ENCODE measurements at places on chromosomes 3 and 15.

DNA sequence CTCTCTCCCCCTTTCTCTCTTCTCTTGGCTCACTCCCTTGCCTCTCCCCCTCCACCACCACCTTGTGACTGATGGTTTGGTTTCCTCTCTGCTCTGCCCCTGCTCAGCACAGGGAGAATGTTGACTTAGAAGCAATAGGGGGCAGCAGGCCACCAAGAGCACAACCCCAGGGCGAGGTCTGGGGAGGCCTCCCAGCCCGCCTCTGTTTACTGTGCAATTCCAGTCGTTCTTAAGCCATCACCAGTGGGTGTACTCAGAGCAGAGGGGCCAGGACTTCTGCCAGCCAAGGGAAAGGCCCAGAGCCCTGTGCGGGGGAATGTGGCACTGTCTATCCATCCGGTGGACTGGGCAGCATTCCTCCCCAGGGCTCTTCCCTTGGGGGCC lies 5.7 kb upstream of the APEH start:
- DNase-seq = no peak

GRCh38 chr15:37134699-37135131 lies 34.4 kb upstream of the MEIS2 start:
- no peak for DNase-seq

GRCh38 chr3:127165036-127165435 lies 27.9 kb upstream of the PRR23E start:
- DNase-seq = no peak

DNA sequence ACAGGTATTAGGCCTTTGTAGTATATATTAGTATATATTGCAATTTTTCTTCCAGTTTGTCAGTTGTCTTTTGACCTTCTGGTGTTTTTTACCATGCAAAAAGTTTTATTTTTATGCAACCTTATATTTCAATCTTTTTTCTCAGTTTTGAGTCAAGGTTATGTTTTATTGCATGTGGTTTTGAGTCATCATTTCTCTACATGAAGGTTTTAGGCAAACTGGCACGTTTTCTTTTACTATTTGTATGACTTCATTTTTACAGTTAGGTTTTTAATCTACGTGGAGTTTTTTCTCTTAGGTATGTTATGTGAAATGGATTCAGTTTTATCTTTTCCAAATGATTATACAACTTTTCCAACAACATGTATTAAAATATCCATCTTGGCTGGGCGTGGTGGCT lies 36.8 kb upstream of the TCAIM start:
- DNase-seq = no peak

- no peak for DNase-seq
Measured at GRCh38 chr3:150227839-150228238, 180.3 kb upstream of the TSC22D2 start.

DNA sequence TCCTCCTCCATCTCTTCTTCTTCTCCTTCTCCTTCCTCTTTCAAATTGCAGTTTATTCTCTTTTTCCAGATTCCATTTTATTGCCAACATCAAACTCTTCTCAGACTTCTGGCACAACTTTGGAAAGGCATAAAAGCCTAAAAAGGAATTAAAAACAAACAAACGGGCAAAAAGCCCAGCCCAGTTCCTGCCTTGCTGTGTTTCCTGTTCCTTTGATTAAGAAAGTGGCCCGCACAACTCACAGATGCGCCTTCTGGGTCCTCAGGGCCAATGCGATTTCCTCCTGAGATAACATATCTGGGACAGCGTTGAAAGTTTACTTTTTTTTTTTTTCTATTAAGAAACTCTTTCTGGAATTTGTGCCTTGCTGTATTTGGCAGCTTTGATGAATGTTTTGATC lies 158.7 kb upstream of the UBE3A start:
- no peak for DNase-seq

DNA sequence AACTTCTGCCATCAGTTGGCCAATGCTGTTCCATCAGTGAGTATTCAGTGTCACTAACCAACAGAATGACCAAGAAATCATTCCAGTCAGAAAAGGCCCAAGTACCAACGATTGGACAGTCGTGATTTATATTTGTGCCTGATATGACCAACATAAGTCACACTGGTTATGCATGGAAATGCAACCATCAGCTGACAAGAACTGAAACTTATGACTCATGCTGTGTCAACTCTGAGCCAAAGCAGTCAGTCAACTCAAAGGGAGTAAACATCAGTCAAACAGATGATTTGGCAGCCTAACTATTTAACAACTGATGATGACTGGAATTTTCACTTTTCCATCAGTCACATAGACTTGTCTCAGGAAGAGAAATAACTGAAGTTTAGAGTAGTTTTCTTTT lies 142.4 kb downstream of the ANXA2 start:
- DNase-seq = no peak

GRCh38 chr3:197450308-197450707 lies 105.5 kb downstream of the BDH1 start:
- no peak for DNase-seq

DNA sequence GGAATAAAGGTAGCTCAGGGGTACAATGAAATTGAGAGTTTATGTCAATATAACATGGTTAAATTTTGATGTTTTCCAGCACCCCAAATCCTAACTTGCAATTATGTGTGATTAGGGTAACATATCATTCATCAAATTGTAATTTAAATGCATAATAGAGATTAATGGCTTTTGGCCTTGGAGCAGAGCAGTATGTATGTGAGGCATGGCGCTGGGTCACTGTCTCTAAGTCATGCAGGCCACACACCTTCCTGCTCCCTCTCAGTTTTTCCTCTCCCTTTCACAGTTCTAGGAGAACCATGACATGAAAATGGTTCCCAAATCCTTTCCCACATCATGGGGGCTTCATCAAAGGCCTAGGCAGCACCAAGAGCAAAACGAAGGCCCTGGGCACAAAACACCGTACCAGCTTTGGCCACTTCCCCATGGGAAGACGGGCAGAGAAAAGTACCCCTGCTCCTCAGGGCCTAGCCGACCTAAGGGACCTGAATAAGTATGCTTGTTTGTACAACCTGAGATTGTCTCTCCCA lies 3.9 kb upstream of the SRP14 start:
- DNase-seq = no peak

GRCh38 chr3:535566-536416 lies 339.2 kb downstream of the CHL1 start:
- no peak for DNase-seq

GRCh38 chr15:66786708-66787488 lies 84.9 kb downstream of the SMAD6 start:
- DNase-seq = no peak

- DNase-seq = no peak
Measured at GRCh38 chr15:100760357-100760903, 119.2 kb upstream of the ALDH1A3 start.

DNA sequence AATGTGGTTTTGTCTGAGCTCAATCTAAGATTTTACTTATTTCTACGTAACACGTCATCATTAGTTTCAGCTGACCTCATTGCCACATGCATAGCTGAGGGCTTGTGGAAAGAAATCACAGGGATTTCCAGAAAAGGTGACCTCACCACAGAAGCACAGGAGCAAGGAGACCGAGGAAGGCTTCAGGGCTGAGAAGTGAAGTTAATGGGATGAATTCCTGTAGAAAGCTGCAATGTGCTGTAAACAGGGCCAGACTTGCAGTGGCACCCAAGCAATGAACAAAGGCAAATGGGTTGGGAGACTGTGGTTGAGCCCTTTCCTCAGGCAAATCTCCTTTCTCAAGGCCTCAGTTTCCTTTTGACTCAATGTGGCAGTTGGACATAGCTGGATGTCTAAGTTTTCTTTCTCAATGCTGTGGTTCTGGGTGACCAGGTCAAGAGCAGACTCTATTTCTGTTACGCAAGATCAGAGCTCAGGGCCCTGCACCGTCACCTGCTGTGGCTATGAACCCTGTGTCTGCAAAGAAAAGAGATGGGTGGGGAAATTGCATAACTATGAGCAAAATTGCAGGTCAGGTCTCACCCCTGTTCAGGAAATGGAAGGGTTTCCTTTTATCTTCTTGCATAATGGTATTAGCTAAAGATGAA lies 252.2 kb upstream of the TBL1XR1 start:
- DNase-seq = no peak

DNA sequence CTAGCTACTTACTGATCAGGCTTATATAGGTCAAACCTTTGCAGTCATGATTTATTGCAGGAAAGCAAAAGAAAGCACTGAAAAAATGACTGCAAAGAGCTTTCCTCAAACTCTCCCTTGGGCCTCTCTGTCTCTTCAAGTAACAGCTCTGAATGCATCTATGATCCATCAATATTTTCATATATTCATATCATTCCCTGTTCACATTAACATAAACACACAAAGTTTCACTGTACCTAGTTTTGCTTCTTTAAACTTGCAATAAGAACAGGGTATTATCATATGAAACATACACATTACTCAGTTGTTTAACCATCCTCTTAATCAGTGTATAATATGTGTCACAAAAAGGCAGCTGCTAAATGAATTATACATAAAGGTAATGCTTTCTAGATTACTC lies 107.9 kb upstream of the ARL6 start:
- DNase-seq = no peak

DNA sequence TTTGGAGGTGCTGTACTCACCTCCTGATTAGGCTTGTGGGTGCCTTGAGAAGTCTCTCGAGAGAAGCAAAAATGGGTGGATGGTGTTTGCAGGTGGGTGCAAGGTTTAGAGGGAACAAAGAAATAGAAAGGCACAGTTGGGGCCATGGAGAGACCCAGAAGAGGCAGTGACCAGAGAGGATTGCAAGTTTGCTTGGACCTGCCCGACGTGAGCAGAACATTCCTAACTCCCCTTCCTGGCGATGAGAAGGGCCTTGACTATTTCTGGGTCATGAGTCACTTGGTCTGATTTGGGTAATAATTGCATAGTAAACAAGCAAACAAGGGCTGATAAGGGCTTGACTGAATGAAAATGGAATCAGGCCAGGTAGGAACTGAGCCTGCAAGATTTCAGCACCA lies 7.0 kb upstream of the CTSH start:
- no peak for DNase-seq

DNA sequence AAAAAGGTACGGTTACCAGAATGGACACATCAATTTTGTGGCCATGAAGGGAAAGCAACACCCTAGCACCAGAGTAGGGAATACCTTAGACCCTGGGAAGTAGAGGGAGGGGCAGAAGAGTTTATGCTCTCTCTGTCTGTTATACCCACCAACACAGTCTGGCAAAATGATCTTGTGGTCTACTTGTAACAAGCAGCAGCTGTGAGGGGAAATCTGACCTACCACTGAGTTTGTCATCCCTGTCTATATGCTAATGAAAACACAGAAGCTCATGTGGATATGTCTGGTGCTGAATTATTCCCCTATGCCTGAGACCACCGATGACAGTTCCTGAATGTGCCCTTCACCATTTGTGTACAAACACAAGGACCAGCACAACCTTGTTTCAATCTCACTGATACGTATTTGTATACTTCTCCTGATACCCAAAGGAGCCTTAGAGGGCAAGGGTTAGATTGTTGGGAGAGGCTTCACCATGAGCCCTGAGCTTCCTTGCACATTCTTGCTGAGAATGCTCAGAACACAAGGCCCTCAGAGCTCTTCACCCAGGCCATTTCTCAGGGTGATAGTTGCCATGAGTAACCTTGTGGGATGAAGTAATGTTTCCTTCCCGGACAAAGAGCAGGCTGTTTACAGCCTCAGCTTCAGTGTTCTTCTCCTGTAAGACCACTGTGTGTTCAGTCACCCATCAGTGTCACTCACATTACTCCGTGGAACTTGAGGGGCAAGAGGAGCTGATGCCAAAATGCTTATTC lies 24.7 kb upstream of the ZNF639 start:
- no peak for DNase-seq

GRCh38 chr15:85443046-85443445 lies 62.6 kb downstream of the AKAP13 start:
- no peak for DNase-seq

DNA sequence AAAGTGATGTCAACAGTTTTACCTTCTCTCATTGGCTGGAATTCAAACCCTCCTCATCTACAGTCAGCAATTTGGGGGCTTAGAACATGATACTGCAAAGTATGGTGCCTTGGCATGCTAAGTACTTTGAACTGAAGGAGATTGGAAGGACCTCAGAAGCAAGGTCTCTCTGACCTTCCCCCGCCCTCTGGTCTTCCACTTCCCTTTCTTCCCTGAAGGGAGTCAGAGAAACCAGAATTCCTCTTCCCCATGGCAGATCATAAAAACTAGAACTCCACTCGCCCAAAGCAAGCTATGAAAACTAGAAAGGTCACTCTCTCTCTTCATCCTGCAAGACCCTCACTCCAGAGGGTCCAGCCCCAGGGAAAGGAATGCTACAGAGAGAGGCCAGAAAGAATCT lies 64.2 kb downstream of the CD200R1L start:
- no peak for DNase-seq

DNA sequence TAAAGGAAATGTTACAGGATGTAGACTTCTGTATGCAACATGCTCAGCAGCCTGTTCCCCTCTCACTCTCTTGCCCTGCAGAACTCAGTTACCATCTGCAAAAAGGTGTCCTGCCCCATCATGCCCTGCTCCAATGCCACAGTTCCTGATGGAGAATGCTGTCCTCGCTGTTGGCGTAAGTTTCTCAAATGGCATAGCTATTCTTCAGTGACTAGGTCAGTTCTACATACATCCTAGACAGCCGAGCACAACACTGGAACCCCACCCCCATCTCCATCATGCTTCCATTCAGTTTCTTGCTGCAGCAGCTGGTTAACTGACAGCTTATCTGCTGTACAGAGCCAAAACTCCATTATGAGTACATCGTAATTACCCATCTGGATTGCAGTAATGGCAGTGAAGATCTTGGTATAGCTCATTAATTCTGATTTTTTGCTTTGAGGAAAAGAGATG lies 4.5 kb downstream of the THBS1 start:
- no peak for DNase-seq

DNA sequence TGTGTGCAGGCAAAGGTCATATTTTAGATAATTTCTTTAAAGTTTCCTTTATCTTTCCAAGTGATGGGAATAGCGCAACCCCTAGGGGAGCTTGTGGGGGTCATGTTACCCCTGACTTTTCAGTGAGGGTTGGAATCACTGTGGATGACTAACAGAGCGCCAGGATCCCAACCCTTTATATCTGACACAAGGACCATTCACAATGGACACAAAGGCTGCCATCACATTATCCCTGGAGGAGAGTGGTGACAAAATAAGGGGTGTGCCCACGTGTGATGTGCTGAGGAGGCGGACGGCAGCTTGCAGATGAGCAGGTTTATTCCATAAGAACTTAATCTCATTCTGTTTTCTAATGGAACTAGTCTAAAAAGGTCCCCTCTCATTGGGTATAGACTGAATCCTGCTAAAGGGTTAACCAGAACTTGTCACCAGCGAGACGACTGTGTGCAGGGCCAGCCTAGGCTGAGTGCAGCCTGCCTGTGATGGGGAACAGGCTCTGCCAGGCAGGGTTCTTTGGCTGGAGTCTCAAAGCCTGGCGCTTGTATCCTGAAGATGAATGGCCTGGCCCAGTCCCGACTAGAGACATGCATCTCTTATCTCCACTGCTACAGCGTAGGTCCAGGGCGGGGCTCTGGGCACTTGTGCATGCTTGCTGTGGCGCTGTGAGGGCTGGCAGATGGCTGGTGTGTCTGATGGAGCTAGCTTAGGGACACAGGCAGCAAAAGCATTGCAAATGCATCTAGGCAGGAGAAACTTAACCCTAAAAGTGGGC lies 50.2 kb downstream of the CHDH start:
- no peak for DNase-seq
